ENCODE measurements at places on chromosomes 3 and 15. TPM values are rescaled to one million over a fixed set of nuclear protein-coding genes. Genes with fewer than 3 reads are reported as not detected.

GRCh38 chr3:50256978-50257890 lies 11.7 kb upstream of the SEMA3B start:
- peak; percentile 38 for DNase-seq

DNA sequence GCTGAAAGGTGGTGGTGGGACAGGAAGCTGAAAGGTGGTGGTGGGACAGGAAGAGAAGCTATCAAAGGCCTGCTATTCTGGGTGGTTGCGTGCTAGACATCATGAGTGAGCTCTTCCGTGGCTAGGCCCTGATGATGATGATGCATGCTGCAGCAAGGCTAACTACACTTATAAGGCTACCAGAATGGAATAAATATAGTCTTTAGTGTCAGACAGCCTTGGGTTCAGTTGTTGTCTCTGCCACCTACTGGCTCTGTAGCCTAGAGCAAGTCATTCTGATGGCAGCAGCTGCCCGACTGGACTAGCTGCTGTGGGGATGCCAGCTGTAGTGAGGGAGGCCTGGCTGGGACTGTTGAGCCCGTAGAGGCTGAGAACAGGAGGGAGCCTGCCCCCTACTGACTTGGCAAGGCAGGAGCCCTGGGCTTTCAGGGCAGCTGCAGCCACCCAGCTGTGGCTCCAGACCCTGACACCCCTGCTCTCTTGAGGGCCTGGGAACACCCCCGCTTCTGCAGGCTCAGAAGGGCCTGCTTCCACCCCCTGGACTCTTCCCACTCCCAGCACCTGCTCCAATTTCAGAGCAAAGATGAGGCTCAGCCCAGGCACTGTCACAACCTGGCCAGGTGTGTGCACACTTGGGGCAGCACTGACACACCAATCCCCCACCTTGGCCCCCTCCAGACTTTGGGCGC lies 21.4 kb upstream of the ZBED2 start:
- DNase-seq = no peak

DNA sequence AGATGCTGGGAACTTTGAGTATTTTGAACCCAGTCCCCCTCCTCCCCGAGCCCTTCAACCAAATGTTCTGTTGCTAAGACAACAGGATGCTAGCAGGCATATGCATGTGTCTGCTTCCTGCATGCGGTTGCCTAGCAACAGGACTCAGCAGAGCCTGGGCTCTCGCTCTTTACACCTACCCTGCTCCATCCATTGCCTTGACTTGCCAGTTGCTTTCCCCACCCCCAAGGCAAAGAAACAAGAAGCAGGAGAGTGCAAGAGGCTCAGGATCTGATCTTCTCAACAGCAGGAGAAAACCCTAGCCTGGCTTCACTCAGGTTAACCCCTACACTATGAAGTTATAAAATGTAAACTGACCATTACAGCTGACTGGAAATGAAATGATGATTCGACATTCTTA lies 393.0 kb downstream of the IGSF11 start:
- peak; percentile 14 for DNase-seq

GRCh38 chr3:30539772-30540171 lies 66.6 kb upstream of the TGFBR2 start:
- no peak for DNase-seq

DNA sequence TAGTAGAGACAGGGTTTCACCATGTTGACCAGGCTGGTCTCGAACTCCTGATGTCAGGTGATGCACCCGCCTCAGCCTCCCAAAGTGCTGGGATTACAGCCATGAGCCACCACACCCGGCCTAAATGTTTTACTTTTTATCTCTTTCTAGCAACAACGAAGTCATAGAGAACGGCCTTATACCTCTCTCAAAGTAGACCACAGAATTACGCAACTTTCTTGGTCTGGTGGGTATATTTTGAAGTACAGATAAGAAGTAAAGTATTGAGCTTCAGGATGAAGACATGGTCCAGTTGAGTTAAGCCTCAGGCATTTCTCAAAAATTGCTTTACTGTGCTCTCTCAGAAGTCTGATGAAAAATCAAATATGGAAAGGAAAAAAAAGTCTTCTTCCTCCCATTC lies 30.6 kb downstream of the FAM240A start:
- DNase-seq = no peak

GRCh38 chr3:140394488-140395133 lies 283.3 kb upstream of the TRIM42 start:
- no peak for DNase-seq

DNA sequence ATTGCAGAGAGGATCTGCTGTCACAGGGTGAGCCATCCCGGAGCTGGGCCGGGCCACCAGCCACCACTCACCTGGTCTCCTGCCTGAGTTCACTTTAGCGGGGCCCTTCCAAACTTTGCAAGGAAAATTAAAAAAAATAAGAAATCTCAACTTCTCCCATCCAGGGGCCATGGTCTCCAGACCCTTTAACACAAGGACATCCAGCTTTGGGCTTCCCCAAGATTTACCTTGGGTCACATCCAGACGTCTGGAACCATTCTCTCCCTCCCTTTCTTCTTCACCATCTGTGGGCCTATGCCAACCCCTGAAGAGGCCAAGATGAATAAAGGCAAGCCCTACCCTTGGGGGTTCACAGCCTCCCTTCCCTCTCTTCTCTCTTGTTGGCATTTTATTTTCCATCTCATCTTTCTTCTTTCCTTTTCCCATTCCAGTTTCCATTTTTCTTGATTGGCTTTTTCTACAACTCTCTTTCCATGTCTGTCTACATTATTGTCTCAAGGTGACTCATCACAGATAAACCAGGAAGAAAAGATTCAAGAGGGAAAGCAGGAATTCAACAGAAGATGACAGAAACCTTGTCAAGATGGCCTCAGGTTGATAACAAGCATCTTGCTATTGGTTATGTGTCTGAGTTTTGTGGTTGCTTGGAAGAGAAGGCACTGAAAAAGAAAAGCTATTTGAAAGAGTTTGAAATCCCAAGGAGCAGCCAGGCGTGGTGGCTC lies 49.5 kb downstream of the ITGA11 start:
- DNase-seq = no peak

GRCh38 chr15:29142129-29142747 lies 127.4 kb downstream of the NSMCE3 start:
- no peak for DNase-seq

DNA sequence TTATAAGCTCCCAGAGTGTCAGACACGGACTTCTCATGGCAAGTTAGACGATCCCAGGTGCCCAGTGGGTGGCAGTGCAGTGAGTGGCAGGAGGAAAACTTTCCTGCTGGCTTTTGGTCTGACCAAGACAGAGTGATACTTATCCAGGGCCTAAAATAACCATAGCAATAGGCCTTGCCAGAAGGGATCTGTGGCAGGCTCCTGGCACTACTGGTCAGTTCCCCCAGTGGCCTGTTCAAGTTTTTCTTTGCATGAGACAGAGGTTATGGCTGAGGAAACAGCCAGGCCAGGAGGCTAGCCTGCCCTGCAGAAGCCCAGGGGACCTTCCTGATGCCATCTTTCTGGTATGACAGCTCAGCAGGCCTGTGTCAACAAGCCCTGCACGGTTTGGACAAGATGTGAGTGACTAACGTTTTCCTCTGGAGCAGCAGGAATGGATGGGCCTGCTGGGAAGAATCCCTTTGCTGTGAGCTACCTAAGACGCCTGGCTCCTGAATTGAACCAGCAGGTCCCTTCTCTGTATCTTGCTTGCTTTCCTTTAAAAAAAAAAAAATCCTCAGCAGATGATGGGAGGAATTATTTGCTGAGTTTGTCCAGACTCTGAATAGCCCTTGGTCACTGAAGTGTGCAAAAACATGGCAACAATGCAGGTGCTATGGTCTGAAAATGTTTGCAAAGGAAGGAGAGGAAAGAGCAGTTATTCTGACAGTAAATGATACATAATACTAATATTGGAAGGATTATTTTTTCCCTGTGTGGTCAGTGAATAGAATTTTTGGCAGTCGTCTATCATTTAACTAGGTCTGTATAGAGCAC lies 18.0 kb downstream of the SCG5 start:
- DNase-seq = no peak

DNA sequence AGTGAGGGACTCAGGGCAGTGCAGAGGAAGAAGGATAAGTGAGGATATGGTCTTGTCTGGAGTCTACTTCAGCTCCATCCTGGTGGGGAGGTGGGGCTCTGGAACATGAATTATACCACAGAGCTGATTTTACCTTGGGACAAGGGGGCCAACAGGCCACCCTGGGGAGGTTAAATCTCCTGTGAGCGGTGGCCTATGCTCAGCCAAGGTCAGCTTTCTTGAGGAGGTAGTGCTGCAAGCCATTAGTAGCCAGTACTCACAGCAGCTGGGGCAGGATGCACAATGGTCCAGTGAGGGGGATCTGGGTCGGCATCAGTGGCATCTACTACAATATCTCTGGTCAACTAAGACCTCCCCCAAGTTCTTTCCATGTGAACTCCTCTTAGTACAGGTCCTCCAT lies 49.7 kb downstream of the XYLB start:
- no peak for DNase-seq

GRCh38 chr3:127036209-127037020 lies 53.5 kb downstream of the PLXNA1 start:
- no peak for DNase-seq

TARS3 gene
- 15.5 TPM for total RNA-seq

SPESP1 gene
- 0.17 TPM for total RNA-seq

ISL2 gene
- 0.44 TPM for total RNA-seq

APBA2 gene
- 20.8 TPM for total RNA-seq

KIF15 gene
- 16.0 TPM for total RNA-seq

INKA1 gene
- total RNA-seq = 5.2 TPM
